Left hindlimb (tissue), 1 donor: ENCODE measurements at places on chromosomes 6 and 20.

DNA sequence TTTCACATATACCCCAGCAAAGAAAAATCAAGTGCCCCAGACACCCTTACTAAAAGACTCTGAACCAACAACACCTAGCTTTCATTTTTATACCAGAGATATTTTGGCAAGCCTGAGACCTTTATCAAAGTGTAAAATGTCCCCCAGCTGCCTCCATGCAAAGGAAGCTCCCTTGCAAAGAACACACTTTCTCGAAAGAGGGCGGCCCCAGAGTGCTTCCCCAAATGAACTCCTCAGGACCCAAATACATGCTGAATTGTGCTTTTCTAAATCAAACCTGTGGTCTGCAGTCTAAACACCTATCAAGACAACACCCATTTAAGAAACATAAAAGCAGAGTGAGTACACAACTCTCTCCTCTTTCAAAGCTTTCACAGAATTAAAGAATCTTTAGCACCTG lies 490 bp downstream of the IPCEF1 start:
- DNase-seq: no peak

GRCh38 chr6:21592953-21593352 lies 598 bp upstream of the SOX4 start:
- DNase-seq: no peak

GRCh38 chr6:14266266-14266665 lies 148.7 kb downstream of the CD83 start:
- no peak for DNase-seq

- no peak for DNase-seq
These were observed 9.7 kb upstream of the HMGA1 start for GRCh38 chr6:34226731-34227586.

- DNase-seq: no peak
These were observed 35.5 kb upstream of the SYNJ2 start for GRCh38 chr6:157946053-157946617.

GRCh38 chr6:34534146-34534545 lies 22.0 kb downstream of the SPDEF start:
- DNase-seq: no peak

GRCh38 chr20:536426-537010 lies 7.1 kb downstream of the CSNK2A1 start:
- DNase-seq: no peak

DNA sequence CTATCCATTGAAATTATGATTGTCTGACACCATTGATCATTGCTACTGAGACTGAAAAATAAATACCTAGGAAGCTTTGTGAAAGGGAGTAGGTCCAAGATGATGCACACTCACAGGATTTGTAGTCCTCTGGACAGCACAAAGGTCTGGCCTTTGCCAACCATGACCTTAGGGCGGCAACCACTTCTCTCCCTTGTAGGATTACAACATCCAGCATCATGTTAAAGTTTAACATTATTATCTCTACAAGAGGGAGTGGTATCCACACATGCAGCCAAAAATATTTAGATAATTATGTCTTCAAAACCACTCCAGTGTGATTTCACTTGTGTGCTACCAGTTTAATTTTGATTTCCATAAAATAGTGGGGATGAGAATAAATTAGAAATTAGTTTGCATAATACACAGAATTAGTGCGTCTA lies 51.1 kb upstream of the NHSL1 start:
- no peak for DNase-seq

DNA sequence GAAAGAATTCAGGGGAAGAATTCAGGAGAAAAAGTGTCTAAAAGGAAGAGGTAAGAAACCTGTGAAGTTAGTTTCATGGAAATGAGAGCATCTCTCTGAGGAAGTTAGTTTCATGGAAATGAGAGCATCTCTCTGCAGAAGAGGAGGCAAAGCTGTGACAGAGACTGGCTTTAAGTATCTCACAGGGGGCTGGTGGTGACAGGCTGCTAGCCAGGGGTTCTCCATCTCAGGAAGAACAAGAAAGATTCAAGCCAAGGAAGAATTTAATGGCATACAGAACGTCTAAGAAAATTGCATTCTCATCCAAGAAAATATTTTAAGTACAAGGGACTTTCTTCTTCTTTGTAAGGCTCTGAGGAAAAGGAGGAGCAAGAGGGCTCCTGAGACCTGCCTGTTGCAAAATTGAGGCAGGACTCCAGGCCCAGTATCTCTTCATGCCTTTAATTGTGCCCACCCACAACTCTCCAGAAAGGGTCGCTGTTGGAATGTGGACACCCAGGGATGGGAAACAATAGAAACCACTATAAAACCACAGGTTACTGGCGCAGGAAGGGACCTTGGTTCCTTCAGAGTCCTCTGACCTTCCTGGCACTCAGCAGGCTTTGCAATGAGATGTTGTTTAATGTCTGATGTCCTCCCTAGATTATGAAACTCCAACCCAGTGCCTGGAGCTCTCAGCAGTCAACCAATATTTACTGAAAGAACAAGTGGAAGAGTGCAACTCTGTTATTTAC lies 136.8 kb downstream of the FNDC1 start:
- DNase-seq: no peak

- DNase-seq: no peak
These were observed 9.1 kb downstream of the CASS4 start for GRCh38 chr20:56420940-56421688.

GRCh38 chr6:34929241-34929978 lies 40.4 kb downstream of the ANKS1A start:
- DNase-seq: no peak

DNA sequence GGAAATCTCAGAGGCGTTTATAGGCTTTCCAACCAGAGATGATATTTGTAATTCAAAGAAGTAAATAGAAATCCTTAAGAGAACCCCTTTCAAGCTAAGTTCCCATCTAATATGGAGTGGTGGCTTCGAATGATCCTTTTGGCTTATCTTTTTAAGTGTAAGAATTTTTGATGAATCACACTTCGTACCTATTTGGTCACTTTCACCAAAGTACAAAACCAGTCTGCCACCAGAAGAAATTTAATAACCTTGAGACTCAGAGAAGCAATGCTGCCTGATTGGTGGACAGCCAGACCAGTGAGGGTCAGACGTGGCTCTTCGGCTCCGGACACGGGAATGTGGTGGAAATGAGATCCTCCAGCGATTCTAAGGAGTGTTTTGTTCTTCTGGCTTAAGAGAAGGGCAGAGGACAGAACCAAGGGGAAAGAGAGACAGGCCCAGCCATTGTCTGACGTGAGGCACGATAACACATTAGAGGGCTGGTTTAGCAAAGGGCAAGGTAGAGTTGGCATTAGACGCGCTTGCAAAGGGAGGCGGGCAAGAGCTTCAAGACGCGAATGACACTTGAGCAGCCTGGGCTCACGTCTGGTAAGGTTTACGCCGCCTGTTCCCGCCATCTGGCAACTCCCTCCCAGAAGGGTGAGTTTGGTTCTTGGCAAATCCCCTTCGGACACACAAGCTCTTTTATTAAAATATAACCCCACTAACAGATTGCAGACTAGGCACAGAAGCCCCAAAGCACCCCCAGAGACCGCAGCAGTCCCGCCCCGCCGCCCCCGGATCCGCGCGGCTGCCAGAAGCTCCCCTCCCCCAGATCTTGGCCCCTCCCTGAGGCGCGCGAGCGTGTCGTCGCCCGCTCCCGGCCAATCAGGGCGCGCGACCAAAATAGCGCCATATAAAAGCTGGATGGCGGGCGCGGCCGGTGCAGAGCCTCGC lies 50.0 kb upstream of the EZR start:
- peak; percentile 92 for DNase-seq

- DNase-seq: no peak
These were observed 3.0 kb downstream of the CD83 start for GRCh38 chr6:14120546-14120945.

- no peak for DNase-seq
These were observed 4.0 kb downstream of the PREP start for GRCh38 chr6:105398859-105399258.

DNA sequence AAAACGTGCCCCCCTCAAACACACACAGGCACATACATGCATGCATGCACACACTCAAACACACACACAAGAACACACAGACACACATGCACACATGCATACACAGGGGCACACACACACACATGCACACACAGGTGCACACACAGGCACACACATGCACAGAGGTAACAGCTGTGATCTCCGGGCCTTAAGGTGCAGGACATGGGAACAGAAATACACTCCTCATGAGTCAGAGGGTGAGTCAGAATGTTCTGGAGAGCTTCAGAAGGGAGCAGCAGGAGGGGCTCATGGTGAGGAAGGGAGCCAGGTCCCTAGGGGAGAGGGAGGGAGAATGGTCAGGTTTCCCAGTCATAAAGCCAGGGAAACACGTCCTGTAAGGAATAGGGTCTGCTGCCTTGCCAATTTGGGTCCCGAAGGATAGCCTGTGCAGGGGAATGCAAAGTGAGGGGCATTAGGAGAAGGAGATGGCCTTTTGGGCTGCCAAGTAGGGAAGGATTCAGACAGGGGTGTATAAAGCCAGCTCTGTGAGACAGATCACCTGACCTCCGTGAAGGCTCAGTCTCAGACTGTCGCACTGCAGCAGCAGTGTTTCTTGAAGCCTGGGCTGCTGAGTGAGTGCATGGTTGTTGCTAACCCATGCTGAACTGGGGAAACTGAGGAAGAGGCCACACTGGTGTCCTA lies 123.9 kb downstream of the MAFB start:
- no peak for DNase-seq

DNA sequence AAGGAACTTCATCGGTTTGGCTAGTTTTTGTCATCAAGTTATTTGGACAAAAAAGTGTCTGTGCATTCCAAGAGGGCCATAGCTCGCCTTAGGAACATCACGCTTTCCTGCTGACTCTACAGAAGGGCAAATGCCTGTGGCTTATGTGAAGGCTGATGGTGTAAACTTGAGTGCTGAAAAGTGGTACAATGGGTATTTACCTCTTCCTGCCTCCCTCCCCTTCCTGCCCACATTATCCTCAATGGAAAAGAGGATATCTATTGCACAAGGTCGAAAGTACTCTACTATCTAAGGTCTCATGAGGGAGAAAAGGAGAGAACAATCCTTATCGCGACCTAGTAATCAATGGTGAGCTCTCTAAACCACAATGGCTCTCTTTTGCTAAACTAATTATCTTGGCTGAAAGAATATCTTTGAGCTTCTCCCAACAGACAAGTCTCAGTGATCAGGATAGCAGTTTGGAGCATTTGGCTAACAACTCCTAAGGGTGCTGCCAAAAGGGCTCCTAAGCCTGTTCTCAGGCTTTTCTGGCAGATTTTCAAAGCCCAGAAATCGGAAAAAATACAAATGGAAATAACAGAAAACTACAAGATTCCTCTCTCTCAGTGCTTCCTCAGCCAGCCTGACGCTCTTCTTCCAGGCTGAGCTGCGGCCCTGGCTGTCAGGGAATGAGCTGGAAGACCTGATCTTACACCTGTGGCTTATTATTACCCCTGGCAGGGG lies 42.6 kb upstream of the ENPP1 start:
- DNase-seq: peak; percentile 41

DNA sequence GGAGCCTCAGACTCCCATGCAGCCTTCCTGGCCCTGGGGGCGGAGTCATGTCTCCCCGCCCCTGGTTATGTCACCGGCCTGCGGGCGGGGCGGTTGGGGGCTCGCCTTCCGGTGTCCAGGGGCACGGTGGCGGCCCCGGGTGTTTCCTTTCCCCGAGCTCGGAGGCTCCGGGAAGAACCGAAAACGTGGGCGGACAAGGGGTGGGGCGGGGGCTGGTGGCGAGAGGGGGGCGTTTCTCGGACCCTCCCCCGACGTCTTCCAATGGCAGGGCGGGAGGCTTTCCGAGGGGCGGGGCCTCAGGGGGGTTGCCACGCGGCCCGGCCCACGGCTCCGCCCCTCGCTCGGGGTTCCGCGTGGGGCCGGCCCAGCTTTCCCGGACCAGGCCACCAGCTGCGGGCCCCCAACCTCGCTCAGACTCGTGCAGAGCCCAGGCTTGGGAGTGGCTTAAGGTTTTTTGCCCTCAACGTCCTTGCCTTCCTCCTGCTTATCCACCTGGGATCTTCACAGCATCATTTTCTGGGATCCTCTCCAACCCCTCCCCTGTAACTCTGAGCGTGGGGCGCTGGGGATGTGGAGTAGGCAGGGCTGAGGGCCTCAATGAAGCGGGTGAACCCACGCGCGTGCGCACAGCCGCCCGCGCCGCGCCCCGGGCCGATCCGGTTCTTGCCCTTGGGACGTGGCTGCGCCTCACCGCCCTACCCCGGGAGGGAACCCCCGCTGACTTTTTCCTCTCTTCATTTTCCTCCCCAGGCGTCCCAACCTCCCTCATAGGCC lies 2.1 kb upstream of the NRN1 start:
- peak; percentile 92 for DNase-seq

GRCh38 chr6:88605271-88605670 lies 358.1 kb downstream of the RNGTT start:
- DNase-seq: no peak

- DNase-seq: no peak
These were observed 39.8 kb upstream of the NAA20 start for GRCh38 chr20:19977373-19977770.

GRCh38 chr6:11094941-11095340 lies 1.3 kb downstream of the SMIM13 start:
- DNase-seq: no peak

DNA sequence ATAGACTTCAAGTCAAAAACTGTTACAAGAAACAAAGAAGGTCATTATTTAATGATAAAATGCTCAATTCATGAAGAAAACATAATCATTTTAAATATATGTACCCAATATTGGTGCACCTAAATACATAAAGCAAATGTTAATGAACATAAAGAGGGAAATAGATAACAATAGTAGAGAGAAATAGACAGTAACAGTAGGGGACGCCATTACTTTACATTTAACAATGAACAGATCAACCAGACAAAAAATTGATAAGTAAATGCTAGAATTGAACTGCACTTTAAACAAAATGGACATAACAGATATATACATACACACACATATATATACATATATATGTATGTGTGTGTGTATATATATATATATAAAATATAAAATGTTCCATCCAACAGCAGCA lies 37.4 kb downstream of the IL22RA2 start:
- no peak for DNase-seq
